NCI-H1417 (cell line): ENCODE measurements at places on chromosomes 7 and 10.

- no peak for DNase-seq
These were observed 260.5 kb upstream of the KLF14 start for GRCh38 chr7:130994378-130995115.

- DNase-seq: no peak
These were observed 19.6 kb upstream of the ANLN start for GRCh38 chr7:36370046-36370445.

- no peak for DNase-seq
These were observed 97.1 kb downstream of the TCF7L2 start for GRCh38 chr10:113047151-113047550.

DNA sequence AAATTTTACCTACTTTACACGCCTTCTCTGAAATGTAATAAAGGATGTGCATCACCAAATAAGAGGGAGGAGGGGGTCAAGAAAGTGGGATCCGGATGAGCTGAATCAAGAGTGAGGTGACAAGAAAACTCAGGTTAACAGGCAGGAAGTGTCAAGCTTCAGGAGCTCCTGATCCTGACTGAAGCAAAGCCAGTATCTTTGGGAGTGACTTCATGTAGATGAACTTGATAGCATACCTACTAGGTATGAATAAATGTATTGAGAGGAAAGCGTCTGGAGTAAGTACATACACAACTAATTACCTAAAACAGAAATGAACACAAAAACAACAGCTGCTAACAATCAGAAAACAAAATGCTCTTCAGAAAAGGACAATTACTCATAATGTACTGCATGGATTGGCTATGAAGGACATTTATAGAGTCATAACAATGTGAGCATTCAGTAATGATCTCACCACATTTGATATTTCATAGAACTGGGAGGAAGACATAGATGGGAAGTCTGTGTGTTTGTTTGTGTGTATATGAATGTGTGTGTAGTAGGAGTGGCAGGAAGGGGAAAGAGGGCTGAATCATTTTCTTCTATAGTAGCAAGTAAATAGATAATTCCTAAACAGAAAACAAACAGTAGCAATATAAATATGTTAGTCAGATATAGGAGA is 29.4 kb downstream of the PRKG1 start:
- DNase-seq: no peak

DNA sequence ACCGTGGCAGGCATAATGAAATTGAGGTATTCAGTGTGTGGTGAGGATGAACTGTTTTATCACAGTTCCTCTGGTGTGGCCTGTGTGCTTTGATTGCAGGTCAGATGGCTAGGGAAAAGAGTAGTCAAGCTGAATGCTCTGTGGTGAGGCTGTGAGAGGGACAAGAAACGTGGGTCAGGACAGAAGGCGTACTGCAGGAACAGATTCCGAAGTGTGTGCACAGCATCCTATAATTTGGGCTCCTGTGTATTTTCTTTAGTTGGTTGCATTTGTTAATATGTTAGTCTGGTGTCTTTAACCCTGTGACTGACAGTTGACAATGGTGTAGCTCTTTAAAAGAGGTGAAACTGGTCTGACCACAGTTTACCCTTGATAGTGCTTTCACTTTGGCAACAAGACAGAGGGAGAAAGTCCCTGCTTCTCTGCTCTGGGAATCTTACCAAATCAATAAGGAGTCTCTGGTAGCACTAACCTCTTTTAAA is 76.5 kb downstream of the AUTS2 start:
- DNase-seq: no peak

- peak; percentile 13 for DNase-seq
These were observed 1064.9 kb downstream of the NXPH1 start for GRCh38 chr7:9498303-9498702.

- no peak for DNase-seq
These were observed 1111.0 kb downstream of the XPNPEP1 start for GRCh38 chr10:108812296-108812695.

DNA sequence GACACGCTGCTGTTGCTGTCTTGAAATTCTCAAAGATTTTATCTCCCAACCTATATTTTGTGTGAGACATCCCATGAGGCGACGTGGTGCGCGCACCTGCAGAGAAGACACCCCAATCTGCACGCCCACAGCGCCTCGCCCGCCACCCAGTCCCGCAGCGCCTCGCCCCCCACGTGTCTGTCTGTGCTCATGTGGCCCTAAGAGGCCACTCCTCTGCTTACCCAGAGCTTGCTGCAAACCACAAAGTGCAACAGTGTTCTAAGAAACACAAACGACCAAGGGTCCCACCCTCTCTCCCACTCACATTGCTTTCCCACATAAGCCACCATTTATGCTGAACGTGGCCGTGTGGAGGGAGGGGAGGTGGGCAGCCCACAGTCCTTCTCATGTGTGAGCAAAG is 287.2 kb downstream of the PTPRN2 start:
- no peak for DNase-seq

- no peak for DNase-seq
These were observed 149.7 kb downstream of the NPSR1 start for GRCh38 chr7:34807548-34808340.

- peak; percentile 9 for DNase-seq
These were observed 12.0 kb upstream of the RASSF4 start for GRCh38 chr10:44947371-44948152.

GRCh38 chr7:127890726-127891125 is 140.5 kb downstream of the LRRC4 start:
- DNase-seq: no peak

DNA sequence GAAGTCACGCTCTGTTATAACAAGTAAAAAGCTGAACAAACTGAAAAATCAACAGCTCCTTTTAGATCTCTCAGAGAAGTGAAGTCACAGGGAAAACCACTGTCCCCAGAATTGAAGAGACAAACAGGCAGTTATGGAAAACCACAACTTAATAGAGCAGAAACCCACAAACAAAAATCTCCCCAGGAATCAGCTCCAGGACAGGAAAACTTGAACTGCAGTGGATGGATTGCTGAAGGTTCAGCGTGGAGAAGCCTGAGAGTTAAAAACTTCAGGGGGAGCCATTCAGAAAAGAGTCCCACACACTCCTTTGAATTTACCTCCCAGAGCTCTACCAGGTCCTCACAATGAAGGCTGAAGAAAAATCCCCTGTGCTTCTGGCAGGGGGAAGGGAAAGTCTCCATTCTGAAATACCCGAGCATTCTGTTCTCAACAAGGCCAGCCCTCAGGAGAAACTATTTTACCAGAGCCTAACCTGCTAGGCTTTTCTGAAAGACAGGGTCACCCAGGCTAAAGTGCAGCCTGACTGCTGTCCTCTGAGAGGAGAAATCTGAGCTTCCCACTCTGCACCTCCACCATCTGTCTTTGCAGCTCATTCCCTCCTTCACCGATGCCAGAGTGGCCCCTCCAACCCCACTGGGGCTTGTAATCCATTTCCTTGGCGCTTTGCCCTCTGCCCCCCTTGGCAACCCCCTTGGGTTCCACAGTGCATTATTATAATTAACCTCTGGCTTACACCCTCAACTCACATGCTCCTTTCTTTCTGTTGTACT is 65.0 kb upstream of the CCNY start:
- DNase-seq: peak; percentile 52

- DNase-seq: peak; percentile 41
These were observed 54.8 kb upstream of the SLC35B4 start for GRCh38 chr7:134371536-134371935.
